Progenitor cell of endocrine pancreas (in vitro differentiated cells): ENCODE measurements at places on chromosomes 7 and 10.

DNA sequence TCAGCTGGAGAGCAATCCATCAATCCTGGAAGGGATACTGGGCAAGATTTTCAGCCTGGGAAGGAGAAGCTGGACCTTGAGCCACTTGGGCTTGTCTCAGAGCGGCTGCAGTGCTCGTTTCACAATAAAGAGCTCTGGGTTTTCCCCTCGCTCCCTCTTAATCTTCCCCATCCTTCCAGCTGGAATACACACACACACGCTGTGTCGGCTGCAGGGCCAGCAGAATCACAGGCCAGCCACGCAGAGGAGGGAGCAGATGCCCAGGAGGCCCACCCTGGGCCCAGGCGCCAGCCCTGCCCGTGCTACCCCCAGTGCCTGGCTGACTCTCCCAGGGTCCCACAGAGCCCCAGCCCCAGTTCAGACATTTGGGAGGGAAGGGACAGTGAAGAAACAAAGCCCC is 255.1 kb downstream of the TNS3 start:
- DNase-seq = no peak

GRCh38 chr10:6813856-6814255 is 233.8 kb upstream of the PRKCQ start:
- DNase-seq = no peak

GRCh38 chr10:6009961-6010360 is 32.6 kb upstream of the IL15RA start:
- DNase-seq = no peak

- no peak for DNase-seq
These were observed 167.9 kb downstream of the PARD3 start for GRCh38 chr10:34647160-34647559.

DNA sequence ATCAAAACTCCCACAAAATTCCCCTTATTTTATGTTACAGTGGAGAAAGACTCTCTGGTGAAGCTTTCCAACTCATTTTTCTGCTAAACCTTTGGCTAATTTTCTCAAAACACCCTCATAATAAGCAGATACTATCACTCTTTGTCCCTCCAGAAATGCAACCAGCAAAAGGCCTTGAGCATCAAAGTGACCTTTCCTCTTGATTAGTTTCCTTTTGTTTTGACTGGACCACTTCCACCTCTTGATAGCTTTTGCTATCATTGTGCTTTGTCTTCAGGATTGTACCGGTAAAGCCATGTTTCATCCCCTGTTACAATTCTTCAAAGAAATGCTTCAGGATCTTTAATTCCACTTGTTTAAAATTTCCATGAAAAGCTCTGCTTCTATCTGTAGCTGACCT is 115.1 kb upstream of the SLC13A1 start:
- DNase-seq = no peak

DNA sequence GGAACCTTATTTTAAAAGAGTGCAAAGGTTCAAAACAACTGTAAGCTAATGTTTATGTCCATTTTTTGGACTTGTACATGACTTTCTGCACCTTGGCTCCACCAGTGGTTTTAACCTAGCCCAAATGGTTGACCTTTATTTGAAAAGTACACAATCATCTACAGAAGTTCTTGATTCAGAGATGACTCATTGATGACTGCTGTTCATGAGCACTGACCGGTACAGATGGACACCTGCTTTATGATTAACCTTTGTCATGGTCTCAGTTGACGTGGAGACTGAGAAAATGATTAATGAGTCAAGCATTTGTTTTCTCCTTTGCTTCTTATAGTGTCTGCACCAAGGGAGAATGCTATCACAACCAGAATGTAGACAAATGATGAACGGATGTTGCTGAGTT is 55.7 kb upstream of the PTER start:
- DNase-seq = no peak

DNA sequence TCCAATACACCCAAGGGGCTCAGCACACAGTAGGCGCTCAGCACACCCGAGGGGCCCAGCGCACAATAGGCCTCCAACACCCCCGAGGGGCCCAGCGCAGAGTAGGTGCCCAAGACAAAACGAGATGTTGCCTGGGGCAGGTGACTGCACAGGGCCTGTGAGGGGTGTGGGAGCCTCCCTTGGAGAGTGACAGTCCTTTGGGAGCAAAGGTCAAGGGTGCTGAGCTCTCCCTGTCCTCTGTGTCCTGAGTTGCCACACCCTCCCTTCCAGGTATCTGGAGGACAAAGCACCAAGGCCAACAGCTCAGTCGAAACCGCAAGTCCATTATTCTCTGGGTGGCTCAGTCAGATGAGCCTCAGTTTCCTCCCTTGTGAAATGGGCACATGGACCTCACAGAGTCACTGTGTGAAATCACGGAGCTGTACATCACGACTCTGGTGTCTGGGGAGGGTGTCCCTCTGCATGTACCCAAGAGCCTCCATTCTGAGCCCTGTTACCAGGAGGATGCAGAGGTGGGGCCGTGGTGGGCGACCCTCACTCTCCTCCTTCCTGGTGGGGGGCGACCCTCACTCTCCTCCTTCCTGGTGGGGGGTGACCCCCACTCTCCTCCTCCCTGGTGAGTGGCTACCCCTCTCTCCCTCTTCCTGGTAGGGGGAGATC is 81.3 kb downstream of the FOXL3 start:
- DNase-seq = no peak

DNA sequence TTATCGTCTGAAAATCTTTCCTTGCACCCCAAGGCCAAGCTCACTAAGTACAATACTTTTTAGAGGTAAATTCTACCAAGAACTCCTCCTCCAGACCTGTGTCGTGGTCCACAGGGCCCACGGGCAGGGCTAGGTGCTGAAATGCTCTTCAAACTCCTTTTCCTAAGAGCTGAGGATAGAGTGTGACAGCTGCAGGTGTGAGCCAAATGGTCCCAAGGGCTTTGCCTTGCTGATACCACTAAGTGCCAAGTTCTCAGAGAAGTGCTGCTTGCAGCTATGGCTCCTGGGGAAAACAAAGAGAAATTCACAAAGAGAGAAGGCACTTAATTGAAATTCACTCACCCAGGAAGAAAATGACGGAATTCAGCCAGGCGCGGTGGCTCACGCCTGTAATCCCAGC is 868.9 kb upstream of the AUTS2 start:
- DNase-seq = no peak

DNA sequence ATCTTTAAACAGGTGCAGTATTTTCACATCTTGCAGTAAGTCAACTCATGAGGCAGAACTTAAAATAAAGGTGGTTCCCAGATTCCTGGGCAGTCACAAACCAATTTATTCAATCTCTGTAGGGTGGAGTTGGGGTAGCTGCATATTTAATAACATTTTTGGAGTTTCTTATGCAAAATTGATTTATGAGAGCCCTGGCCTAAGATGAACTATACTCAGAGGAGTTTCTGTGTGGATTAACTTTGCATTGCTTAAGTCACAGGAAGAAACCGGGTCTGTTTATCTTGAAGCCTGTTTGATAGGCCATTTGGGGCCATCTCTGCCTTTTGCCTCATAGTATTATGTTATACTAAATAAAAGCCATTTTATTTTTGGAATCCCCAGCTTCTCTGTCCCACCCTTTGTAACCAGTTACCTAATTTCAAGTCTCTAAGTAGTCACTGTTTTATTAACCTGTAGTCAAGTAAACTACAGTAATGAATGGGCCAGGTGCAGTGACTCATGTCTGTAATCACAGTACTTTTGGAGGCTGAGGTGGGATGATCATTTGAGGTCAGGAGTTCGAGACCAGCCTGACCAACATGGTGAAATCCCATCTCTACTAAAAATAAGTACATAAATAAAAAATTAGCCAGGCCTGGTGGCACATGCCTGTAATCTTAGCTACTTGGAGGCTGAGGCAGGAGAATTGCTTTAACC is 104.4 kb upstream of the FAM3C start:
- DNase-seq = no peak

DNA sequence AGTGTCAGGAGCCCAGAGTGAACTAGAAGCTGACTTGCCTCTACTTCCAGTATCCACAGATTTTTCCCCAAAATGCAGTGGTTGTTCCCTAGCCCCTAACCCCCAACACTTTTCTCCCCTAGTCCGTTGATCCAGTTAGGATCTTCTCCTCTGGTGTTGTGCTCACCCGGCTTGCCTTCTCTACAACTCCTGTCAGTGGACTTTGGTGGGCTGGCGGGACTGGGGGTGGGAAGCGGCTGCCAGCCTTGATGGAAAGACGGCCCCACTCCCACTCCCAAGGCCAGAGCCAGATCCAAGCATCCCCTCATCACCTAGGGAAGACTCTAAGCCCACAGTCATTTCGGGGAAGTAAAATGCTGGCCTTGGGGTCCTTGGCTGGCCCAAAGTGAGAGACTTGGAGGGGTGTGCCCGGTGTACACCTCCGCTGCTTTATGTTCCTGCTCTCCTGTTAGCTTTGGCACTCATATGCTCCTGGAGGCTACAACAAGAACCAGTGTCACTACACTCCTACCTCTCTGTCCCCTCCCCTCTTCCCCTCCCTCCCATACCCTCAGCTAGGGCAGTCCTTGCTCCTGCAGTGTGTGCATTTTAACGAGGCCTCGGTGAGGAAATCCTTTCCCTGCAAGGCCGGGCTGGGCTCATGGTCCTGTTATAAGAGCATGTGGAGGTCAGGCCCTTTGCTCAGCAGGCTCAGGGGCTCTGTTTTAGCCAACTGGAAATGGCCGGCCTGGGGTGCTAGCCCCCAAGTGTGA is 930 bp upstream of the HOXA10 start:
- no peak for DNase-seq

DNA sequence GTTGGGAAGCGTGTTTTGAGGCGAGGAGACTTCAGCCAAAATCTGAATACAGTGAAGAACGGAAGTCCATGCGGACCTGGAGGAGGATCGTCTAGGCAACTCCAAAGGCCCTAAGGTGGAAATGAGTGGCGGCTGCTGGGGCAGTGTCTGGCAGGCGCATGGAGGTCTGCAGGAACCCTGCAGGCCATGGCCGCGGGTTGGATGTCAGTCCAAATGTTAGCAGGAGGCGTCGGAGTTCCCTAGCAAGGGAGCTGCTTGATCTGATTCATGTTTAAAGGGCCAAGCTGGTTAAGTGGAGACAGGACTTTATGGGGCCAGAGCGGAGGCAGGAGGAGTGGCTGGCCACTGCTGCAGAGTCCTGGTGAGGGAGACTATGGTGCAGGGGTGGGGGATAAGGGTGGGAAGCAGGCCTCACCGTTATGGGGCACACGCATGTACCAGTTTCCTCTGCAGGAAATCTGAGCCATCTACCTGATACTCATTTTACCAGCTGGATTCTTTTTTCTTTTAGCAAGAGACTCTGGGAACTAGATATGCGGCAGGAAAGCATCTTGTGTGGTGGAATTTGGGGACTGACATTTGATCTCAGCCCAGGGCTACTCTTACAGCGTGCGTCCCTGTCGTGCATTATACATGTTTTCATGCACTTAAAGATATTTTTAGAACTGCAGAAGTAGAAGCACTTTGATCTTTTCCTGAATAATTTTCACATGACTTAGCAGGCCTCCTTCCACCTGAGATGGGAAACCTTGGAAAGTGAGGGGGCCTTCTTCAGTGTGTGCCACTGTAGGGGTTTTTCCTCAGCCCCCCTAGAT is 6.6 kb upstream of the REPIN1 start:
- no peak for DNase-seq

DNA sequence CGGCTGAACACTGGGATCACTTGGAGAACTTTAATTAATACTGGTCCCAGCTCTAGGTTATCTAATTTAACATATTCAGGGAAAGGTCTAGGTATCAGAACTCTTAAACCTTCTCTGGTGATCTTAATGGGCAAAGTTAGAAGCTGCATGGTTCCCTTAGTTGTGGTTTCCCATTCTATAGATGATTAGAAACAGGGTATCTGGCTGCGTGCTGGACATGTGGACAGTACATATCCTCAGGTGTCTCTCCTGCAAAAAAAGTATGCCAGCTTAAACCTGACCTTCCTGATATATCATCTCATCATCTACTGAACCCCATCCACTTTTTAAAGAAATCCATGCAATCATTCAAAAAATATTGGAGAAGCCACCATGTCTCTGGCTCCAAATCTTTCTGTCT is 284.5 kb upstream of the DKK1 start:
- no peak for DNase-seq

DNA sequence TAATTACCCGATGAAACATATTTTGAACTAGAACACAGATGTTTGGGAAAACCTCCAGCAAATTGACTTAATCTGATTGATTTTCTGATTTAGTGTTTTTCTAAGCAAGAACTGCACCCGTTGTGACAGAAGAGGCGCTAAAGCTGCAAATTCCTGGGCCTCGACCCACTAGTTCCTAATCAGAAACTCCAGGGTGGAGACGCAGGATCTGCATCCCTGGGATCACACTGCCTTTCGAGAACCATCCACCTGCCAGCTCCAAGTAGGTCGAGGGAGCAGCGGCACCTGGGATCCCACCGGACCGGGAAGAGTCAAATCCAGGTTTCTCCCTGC is 136.8 kb upstream of the CDCA7L start:
- DNase-seq = no peak

- no peak for DNase-seq
These were observed 192.3 kb upstream of the PRSS58 start for GRCh38 chr7:142450206-142450605.

- DNase-seq = no peak
These were observed 2.0 kb downstream of the LCOR start for GRCh38 chr10:96834120-96834519.

DNA sequence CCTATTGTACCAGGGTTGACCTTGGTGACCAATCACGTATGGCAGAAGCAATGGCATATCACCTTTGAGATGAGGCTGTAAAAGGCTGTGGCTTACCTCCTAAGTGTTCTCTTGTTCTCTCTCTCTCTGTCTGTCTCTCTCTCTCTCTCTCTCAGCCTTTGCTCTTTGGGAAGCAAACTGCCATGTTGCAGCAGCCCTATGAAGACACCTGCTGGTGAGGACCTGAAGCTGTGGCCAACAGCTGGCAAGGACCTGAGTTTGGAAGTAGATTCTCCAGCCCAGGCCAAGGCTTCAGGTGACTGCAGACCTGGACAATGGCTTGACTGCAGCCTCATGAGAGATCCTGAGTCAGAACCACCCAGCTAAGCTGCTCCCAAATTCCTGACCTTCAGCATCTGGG is 161.4 kb downstream of the GPAM start:
- no peak for DNase-seq

DNA sequence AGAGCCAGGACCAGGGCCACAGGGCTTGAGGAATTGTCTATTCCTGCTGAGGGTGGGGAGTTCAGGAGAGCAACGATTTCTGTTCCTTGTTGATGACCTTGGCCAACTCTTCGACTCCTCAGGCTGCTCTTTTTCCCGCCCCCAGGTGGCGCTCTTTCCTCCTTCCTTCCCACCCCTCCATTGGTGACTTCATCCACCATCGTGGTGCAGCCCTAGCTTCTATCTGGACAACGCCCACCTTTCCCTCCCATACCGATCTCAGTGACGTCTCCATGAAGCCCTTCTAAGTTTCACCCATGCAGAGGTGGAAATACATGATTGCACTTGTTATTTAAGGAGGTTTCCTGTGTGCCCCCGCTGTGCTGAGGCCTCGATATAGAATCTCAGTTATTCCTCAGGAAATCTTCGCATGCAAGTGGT is 22.1 kb upstream of the CARD11 start:
- DNase-seq = peak; percentile 18

DNA sequence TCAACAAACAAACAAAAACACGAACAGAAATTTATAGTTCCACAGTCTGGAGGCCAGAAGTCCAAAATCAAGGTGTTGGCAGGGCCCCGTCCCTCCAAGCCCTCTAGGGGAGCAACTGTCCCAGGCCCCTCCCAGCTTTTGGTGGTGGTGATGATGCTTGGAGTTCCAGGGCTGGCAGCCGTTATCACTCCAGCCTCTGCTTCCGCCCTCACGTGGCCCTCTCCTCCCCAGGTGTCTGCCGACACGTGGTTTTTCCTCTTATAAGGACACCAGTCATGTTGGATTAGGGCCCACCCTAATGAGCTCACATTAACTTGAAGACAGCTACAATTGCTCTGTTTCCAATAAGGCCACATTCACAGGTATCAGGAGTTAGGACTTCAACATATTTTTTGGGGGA is 49.7 kb downstream of the MICALL2 start:
- no peak for DNase-seq
